GM13976 (cell line): ENCODE measurements at places on chromosomes 1 and 21.
A peak's percentile ranks its signal among the peaks of the same experiment; 100 is the strongest.

DNA sequence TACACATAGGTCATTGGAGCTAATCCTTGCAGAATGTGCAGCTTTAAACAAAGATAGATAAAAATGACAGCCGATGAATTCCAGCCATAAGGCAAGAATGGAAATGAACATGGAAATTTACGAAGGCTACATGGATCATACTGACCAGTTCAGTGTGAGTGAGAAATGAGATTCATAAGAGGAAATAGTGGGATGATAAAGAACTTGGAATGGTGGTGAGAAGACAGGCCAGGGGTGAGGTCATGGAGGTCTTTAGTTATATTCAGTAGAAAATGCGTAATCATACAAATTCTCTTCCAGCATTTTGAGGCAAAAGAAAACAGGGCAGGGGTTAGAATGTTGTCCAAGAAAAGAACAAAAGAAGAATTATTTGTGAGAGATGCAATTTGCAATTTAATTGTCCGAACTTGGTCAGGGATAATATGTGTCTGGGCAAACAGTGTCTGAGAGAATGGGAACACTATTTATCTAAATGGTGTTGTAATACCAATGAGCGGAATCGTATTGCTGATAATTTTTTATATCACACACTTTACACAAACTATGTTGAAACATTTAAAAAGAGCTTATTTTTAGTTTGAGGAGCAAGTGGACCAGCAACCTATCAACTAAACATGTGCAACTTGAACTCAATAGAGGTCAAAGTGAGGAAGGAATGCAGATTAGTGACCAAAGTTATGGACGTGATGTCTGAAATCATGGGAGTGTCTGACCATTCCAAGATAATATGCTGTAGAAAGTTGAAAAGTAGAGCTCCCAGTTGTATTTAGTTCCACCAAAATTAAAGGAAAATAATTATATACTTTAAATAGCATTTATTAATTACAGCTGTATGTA is 739.0 kb upstream of the NCAM2 start:
- DNase-seq = no peak

GRCh38 chr1:220330265-220330664 is 58.0 kb upstream of the RAB3GAP2 start:
- no peak for DNase-seq

DNA sequence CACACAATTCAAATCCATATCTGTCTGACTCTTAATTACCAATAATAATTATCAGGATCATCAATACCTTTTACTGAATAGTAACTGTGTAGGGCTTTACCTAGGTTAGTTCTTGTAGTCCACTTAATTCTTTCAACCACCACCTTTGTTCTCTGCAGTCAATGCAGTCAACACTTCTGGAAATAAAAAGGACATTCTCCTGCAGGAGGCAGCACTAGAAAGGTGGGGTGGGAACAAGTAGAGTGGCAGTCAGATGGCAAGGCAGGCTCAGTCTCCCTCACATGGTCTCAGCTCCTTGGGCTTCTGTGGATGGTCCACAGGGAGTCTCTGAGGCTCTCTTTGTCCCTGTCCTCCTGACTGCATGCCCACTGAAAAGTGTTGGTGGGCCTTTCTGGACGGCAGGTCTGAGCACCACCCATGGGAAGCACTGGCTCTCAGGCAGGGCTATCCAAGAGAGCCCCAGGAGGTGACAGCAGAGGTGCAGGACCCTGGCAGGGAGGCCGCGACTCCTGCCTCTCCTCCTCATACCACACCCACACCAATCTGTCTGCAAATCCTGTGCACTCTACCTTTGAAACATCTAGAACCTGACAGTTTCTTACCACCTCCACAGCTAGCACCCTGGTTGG is 237.3 kb downstream of the FOXD2 start:
- no peak for DNase-seq

GRCh38 chr21:17611414-17612022 is 1.2 kb downstream of the BTG3 start:
- peak; percentile 76 for DNase-seq

GRCh38 chr1:115117298-115117697 is 28.0 kb upstream of the TSPAN2 start:
- DNase-seq = no peak

GRCh38 chr1:40612345-40612831 is 53.1 kb downstream of the RIMS3 start:
- DNase-seq = peak; percentile 86

DNA sequence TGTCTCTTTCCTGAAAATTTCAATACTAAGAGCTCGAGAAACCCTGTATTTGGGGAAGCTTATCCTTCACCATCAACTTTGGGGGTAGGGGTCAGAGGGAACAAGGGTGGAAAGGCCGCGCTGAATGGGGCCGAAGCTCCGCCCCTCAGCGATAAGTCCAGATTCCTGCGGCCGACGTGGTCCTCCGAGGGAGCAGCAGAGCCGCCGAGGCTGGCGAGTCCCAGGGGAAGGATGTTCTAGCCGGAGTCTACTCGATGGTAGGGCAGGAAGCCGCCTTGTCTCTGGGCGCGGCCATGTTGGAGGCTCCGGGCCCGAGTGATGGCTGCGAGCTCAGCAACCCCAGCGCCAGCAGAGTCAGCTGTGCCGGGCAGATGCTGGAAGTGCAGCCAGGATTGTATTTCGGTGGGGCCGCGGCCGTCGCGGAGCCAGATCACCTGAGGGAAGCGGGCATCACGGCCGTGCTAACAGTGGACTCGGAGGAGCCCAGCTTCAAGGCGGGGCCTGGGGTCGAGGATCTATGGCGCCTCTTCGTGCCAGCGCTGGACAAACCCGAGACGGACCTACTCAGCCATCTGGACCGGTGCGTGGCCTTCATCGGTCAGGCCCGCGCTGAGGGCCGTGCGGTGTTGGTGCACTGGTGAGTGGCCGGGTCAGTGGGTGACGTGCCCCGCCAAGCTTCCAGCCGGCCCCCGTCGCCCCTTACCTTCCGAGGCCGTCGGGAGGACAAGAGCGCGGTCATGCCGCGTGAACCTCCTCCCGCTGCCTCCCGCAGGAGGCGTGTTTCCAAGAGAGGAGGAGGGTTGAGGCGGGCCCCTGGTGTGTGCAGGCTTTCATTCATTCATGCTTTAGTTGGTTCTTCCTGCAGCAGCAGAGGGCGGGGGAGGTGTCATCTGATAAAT is at the start of gene DUSP12:
Gene DUSP12, plus strand, starts transcription at position 278 of the 899 bp plus-strand sequence. Its CDS starts 16 bp downstream, at position 294.
- DNase-seq = peak; percentile 90

GRCh38 chr1:161792740-161793139 is 26.6 kb downstream of the ATF6 start:
- DNase-seq = peak; percentile 36

- DNase-seq = peak; percentile 88
These were observed 9.2 kb upstream of the LAD1 start for GRCh38 chr1:201408176-201408833.

DNA sequence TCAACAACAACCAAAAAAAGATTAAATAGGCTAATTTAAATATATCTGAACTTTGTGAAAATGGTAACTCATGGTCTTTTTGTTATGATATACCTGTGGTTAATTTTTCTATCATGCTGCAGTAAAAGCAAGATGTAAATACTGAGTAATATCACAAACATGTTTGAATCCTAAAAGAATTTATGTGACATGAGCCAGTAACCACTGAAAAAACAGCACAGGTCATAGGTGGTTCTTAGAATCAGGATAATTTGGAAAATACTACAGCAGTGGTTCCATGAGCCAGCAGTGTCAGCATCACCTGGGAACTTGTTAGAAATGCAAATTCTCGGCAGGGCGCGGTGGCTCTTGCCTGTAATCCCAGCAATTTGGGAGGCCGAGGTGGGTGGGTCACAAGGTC is 4.1 kb downstream of the ATP5IF1 start:
- DNase-seq = no peak

DNA sequence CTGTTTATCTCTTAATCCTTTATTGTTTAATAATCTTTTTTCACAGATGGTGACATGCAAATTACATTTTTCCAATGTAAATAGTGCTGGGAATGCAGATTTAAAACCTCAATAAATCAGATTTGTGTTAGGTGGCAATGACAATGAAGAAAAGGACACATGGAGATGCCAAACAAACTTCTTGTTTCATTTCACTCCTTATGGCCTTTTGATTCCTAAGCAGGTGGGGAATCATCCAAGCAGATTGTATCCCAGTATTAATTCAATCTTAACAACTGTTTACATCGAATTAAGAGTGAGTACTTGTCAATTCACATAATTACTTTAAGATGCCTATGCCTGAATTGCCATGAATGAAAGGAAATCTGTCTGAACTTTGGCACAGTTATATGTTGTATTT is 98.9 kb upstream of the RGS18 start:
- DNase-seq = no peak

DNA sequence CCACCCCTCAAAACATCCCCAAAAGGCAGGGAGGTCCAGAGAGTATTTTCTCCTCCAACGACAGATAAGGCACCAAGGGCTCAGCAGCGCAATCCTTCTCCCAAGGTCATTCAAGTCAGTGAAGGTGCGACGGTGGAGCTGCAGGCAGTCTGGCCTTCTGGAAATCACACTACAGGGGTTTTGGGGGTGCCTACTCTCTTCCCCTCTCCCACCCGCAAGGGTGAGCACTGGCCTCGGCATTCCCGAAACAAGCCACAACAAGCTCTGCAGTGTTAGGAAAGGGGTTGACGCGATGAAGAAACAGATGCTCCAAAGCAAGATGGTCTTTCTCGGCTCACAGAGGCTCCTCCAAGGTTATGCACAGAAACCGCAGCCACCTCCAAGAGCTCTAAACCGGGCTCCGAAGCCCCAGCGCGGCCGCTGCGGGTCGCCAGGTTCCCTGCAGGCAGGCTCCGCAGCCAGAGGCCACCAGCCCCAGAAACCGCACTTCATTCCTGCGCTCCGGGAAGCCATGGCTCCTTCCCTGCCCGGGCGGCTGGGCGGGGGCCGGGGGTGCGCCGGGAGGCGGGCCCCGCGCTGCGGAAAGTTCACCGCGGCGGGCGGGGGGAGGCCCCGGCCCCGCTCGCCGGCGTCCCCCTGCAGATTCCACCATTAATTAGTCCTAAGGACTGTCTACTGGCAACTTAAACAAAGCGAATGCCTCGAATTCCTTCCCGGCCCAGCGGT is 1.1 kb downstream of the LUZP1 start:
- peak; percentile 59 for DNase-seq

- DNase-seq = peak; percentile 87
These were observed 14.0 kb downstream of the RHBG start for GRCh38 chr1:156383023-156383422.

DNA sequence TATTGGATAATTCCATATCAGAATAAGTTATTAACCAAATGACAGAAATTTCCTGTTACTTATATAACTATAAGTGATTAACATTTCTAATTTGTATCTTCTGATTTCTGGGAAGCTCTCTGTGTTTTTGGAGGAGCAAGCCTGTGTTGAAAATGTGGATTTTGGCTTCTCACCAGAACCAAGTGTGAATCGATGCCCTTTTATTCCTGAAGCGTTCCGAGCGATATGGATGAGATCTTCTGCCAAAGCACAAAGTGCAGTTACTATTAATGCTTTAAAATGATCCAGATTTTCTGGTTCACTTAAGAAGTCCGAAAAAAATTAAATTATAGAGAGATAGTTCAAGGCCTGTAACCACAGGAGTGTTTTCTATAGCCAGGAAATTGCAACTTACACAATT is 22.8 kb downstream of the ALG14 start:
- DNase-seq = no peak

DNA sequence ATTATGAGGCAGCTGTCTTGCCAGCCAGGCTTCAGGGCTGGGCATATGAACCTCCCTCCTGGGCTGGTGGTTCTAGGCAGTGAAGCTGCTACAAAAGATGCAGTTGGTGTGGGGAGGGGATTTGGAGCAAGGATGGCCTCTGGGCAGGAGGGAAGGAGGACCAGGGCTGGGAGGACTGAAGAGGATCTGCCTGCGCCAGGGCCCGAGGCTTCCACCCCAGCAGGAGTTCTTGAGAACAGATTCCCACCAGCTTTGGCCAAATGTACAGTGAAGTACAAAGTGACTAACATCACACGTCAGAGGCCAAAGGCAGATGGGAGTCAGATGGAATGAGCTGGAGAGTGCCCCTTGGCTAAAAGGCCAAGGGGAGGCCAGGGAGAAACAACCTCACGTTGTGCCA is 62.4 kb downstream of the DDX20 start:
- DNase-seq = no peak

- DNase-seq = no peak
These were observed 57.5 kb downstream of the MAP3K7CL start for GRCh38 chr21:29187944-29188343.

DNA sequence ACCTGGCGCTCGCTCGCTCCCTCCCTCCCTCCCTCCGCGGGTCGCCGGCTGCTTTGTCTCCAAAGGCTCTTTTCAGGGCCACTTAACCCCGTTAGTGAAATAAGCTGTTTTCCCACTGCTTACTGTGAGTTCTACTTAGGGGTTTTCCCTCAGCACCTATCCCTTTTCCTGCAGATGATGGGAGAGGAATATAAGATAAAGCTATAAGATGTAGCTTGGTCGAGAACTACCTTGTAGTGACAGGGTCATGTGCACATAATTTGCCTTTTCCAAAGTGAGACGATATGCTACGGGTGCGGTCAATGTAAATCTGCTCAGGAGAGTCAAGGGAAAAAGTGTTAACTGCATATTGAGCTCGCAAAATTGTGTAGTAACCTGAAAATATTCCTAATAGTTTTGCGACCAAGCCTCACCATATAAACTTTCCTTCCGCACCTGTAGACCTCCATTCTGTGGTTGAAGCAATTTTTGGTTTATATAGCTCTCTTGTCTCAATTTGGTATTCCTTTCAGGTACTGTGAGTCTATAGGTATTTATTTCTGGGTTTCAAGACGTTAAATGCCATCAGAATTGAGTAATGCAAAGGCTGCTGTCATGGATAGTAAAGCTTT is 55.8 kb upstream of the BOLA1 start:
- no peak for DNase-seq

DNA sequence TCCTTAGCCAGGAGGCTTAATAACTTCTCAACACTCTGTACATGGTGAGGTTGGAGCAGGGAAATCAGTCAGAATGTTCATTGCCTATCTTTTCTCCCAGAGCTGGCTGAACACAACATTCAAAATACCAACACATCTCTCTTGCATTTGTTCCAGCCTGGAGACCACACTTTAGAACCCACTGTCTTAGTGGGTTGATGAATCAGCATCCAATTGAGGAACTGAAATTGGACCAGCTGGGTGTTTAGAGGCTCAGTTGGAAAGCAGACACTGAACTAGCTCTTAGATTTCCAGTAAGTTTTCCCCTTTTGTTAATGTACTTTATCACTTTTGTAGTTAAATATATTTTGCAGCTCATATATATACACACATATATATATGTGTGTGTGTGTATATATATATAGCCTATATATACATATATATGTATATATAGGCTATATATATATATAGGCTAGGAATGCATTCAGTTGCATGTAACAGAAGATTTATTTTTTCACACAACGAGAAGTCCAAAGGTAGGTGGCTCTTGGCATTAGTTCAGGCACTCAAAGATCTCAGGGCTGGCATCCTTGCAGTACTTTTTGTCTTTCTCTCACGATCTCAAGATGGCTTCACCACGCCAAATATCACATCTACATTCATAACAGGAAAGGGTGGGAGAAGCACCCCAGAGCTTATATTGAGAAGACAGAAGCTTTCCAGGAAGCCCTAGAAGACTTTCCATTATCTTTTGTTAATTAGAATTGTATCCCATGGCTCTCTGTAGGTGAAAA is 35.0 kb upstream of the HUNK start:
- DNase-seq = no peak
